Jurkat, Clone E6-1 (cell line): ENCODE measurements at places on chromosomes 13 and 19.

DNA sequence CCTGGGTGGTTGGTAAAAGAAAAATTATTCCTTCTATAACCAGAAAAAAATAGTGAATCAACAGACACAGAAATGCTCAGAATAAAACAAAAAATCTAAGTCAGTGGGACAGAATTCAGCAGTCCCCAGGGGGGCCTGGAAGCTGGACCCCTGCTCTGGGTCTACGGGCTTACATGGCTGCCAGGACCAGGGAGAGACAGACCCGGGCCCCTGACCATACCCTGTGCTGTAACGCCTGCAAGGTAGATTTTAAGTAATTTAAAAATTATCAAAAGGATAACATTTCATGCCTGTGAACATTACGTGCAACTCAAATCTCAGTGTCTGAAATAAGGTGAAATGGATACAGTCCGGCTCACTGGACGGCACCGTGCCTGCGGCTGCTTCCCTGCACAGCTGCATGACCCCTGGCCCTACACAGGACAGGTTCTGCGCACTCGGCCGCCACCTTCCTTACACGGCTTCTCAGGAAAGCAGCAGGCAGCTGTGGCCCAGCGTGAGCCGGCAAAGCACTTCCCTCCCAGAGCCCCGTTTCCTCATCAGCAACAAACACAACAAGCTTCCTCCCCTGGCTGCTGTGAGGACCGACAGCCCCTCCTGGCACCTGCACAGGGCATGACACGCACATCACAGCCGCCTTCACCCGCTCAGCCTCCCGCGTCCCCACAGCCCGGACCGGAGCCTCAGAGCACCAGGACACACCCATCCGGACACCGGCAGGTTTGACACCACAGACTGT lies 22.2 kb downstream of the RASA3 start:
- peak; percentile 92 for DNase-seq

- no peak for DNase-seq
Measured at GRCh38 chr13:44433863-44434765, 60.5 kb downstream of the SERP2 start.

- no peak for DNase-seq
Measured at GRCh38 chr19:42289556-42290041, 12.3 kb upstream of the PRR19 start.

DNA sequence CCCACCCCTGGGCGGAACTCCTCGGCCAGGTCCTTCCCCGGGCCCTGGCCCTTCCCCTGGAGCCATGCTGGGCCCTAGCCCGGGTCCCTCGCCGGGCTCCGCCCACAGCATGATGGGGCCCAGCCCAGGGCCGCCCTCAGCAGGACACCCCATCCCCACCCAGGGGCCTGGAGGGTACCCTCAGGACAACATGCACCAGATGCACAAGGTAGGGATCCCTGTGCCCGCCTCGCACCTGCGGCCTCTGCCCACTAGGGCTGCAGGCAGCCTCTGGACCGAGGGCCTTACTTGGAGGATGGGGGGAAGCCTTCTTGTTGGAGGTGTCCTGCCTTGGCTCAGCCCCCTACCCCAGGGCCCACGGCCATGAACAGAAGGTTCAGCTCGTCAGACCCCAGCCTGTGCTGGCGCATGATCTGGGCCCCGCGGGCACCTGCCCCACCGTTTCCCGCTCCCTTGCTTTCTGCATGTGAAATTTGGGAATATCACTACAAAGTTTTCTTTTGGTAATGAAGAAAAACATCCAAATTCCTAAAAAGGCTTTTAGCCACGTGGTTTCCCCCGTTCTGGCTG lies 23.4 kb downstream of the SMARCA4 start:
- DNase-seq: no peak

DNA sequence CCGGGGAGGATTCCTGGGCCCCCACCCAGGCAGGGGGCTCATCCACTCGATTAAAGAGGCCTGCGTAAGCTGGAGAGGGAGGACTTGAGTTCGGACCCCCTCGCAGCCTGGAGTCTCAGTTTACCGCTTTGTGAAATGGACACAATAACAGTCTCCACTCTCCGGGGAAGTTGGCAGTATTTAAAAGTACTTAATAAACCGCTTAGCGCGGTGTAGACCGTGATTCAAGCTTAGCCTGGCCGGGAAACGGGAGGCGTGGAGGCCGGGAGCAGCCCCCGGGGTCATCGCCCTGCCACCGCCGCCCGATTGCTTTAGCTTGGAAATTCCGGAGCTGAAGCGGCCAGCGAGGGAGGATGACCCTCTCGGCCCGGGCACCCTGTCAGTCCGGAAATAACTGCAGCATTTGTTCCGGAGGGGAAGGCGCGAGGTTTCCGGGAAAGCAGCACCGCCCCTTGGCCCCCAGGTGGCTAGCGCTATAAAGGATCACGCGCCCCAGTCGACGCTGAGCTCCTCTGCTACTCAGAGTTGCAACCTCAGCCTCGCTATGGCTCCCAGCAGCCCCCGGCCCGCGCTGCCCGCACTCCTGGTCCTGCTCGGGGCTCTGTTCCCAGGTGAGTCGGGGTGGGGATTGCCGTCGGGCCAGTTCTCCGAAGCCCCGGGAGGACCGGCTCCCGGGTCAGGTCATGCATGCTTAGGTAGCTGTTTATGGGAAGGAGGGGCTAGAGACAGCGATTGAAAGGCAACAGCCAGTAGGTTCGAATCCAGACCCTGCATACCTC lies at the start of gene ICAM1:
Gene ICAM1, plus strand, starts transcription at position 505 of the 779 bp plus-strand sequence. Its CDS starts 40 bp downstream, at position 545.
- peak; percentile 50 for DNase-seq

- no peak for DNase-seq
Measured at GRCh38 chr19:35754370-35755130, 2.3 kb downstream of the HSPB6 start.

GRCh38 chr13:79745081-79745480 lies 264.1 kb downstream of the NDFIP2 start:
- no peak for DNase-seq

- no peak for DNase-seq
Measured at GRCh38 chr13:24292481-24292880, 16.9 kb upstream of the C1QTNF9 start.

- DNase-seq: no peak
Measured at GRCh38 chr13:19767966-19768365, 14.8 kb downstream of the PSPC1 start.

- DNase-seq: no peak
Measured at GRCh38 chr13:23950736-23951510, 53.6 kb upstream of the C1QTNF9B start.

DNA sequence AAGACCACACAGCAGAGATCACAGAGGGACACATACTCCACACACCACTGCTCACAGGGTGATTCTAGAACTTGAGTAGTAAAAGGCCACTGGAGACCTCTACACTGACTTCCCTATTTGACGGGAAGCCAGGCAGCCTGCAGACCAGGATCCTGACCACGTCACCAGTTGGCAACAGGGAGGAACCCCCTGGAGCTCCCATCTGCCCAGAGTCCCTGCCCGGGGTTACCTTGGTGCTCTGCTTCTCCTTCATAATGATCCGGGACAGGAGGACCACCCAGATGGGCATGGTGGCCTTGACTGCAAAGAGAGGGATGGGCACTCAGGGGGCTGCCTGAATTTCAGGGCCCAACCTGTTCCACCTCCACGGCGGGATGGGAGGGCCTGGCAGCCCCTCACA lies 932 bp downstream of the SLC35E1 start:
- DNase-seq: no peak

DNA sequence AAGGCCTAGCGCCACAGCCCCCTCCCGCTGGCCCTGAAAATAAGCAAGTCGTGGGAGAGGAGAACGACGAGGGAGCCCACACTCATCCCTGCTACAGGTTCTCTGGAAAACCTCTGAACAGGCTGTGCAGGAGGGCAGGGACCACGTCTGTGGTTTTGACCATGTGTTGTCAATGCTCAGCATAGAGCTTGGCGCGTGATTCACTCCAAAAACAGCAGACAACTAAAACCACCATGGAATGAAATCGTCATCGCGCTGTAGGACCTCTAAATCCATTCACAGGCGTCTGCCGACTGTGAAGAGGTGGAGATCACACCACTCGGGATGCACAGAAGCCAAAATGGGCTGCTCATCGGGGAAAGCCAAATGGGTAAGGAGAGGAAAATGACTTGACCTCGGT lies 121.3 kb downstream of the COL4A1 start:
- no peak for DNase-seq

DNA sequence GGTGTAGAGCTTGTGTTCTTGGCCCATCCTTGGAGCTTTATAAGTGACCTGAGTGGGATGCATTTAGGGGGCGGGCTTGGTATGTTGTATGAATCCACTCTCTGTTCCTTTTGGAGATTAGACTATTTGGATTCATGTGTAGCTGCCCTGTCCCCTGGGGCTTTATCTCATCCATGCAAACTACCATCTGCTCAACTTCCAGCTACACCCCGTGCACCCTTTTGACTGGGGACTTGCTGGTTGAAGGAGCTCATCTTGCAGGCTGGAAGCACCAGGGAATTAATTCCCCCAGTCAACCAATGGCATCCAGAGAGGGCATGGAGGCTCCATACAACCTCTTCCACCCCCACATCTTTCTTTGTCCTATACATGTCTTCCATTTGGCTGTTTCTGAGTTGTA lies 6.1 kb downstream of the CLEC4M start:
- DNase-seq: no peak

DNA sequence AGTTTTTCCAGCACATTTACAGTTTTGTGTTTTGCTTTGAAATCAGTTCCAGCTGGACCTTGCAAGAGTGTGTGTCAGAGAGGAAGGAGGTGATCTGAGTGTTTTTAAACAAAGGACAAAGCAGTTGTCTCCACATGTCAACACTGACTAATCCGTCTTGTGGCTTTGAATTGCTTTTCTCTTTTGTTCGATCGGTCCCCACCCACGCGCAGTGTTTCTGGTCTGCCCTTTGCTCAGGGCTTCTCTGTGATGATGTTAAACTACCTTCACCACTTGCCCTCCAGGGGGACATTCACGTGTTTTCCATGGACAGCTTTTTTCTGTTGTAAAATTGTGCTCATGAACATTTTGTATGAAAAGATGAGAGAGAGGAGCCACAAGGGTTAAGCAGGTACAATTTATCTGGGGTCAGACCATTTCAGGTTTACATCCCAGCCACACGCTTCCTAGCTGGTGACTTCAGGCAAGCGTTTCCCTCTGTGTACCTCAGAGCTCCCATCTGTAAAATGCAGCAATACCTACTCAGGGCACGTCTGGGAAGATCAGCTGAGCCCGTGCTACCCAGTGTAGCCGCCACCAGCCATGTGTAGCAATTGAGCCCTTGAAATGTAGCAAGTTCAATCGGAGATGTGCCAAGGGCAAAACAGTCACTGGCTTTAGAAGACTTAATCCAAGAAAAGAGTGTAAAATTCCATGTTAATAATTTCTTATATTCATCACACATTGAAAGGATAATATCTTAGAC lies 13.5 kb upstream of the PLA2G4C start:
- DNase-seq: no peak

DNA sequence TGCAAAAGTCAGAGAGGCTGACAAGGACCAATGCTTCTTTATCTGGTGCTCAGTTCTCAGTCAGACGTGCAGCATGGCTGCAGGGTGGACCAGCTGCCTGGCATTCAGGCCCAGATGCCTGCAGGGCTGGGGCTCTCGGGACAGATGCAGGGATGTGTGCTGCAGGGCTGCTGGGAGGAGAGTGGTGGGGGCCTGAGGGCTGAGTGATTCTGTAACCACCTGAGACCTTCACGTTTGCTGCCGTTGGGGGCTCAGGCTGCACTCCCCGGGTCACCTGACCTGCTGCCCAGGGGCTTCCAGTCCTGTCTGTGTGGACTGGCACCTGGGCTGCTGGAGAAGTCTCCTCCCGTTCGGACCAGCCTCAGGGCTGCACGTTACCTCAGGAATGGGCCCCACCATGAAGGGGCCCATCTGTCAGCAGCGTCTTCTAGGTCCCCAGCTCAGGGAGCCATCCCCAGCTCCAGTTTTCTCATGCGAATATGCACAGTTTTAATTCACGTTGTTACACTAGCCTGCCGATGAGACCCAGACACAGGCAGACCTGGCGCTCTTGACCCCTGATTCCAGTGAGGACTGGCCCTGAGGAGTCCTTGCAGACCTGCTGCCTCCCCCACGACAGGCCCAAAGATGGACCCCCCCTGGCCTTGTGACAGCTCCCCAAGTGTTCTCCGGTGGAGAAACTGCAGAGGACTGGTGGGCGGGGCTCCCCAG lies 16.9 kb downstream of the KCTD15 start:
- no peak for DNase-seq

GRCh38 chr19:39701291-39701690 lies 3.0 kb upstream of the LGALS14 start:
- DNase-seq: no peak

DNA sequence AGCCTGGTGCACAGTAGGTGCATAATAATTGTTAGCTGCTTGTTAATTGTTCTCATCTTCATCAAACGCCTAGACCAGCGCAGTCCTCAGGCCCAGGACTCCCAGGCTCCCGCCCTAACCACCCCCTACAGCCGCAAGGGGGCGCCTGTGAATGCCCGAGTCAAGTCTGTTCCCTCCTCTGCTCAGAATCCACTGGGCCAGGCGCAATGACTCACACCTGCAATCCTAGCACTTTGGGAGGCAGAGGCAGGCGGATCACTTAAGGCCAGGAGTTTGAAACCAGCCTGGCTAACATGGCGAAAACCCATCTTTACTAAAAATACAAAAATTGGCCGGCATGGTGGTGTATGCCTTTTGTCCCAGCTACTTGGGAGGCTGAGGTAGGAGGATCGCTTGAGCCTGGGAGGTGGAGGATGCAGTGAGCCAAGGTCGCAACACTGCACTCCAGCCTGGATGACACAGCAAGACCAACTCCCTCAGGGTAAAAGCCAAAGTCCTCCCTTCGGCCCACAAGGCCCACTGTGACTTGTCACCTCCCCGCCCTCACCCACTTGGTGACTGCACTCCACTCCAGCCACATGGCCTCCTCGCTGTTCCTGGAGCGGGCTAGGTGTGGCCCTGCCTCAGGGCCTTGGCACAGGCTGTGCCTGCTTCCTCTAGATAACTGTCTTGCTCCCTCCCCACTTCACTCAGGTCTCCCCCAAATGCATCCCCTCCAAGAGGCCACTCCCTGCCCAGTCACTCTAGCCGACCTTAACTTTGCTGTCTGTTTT lies 9.1 kb downstream of the ZNF653 start:
- DNase-seq: peak; percentile 42

DNA sequence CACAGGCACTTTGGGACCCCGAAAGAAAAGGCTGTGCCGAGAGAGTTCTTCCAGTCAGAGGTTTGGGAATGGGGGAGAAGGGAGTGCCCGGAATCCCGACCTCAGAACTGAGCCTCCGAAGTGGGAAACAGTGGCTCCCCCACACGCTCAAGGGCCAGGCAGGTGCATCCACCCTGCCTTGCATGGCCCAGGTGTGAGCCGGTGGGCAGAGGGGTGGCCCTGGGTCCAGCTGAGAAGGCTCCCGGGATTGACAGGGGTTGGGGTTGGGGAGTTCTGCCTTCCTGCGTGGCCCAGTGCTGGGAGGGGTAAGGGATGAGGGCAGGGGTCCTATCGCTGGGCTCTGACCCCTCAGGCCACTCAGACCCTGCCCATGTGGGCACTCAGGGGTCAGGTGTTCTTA lies 163.5 kb upstream of the TUBA3C start:
- no peak for DNase-seq

- no peak for DNase-seq
Measured at GRCh38 chr13:77476456-77476855, 59.0 kb upstream of the SCEL start.
